Prostate gland (tissue), 2 donors: ENCODE measurements at places on chromosomes 11 and 22. TPM values are rescaled to one million over a fixed set of nuclear protein-coding genes. Genes with fewer than 3 reads are reported as not detected.

DNA sequence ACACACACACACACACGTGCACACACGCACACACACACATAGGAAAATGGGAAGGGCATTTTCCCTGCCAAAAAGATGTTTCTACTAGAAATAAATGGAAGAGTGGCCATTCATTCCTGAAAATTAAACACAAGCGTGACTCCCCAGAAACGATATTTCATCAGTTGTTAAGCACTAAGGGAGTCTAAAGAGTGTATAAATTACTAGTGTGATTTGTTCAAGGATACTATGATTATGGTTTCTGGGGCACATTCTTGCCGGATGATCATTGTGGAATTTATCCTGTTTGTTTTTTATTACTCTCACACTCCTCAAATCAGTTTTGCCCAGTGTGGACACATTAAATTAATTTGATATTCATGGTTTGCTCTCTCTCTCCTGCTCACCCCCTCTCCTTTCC lies 16.4 kb upstream of the AMOTL1 start:
- DNase-seq = no peak

DNA sequence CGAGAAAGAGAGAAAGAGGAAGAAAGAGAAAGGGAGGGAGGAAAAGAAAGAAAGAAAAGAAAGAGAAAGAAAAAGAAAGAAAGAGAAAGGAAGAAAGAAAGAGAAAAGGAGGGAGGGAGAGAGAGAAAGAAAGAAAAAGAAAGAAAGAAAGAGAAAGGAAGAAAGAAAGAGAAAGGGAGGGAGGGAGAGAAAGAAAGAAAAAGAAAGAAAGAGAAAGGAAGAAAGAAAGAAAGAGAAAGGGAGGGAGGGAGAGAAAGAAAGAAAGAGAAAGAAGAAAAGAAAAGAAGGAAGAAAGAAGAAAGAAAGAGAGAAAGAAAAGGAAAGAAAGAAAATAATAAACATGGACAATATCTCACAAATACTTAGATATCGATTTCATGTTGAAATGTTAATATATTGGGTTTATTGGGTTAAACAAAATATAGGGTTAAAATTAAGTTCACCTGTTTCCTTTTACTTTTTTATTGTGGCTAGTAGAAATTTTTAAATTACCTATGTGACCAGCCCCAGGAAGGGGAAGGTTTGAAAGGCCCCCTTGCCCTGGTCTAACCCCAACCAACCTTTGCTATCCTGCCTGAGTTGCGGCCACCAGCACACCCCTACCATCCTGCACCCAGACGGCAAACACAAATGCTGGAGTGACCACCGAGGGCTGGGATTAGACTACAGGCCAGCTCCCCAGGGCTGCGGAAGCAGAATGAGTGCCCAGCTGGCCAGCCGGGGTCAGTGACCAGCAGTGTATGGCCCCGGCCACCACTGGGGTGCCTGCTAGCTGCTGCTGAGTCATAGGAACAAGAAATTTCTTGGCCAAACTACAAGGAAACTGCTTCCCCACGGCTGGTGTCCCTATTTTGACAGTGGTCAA lies 81.0 kb upstream of the FGF3 start:
- DNase-seq = no peak

DNA sequence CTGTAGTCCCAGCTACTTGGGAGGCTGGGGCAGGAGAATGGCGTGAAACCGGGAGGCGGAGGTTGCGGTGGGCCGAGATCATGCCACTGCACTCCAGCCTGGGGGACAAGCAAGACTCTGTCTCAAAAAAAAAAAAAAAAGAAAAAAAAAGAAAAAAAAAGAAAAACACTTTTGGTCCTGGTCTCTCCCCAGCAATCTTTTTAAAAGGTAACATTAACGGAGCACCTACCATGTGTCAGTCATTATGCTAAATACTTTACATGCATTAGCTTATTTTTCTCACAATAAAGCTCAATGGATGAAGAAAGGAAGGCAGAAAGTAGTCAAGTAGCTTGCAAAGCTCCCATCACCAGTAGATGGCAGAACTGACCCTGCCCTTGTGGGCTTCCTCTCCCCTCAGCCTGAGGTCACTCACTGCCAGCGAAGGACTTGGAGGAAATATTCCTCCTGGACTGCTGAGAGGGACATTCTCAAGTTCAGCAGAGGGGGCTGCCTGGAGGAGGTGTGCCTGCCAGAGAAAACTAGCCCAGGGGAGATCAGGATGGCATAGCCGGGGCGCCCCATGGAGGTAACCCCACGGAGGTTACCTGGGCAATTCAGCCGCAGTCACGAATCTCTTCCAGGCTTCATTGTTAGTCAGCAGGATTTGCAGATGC lies 15.5 kb downstream of the APOL3 start:
- DNase-seq = no peak

- DNase-seq = no peak
Observed at GRCh38 chr11:43649921-43650320, 30.6 kb upstream of the HSD17B12 start.

DNA sequence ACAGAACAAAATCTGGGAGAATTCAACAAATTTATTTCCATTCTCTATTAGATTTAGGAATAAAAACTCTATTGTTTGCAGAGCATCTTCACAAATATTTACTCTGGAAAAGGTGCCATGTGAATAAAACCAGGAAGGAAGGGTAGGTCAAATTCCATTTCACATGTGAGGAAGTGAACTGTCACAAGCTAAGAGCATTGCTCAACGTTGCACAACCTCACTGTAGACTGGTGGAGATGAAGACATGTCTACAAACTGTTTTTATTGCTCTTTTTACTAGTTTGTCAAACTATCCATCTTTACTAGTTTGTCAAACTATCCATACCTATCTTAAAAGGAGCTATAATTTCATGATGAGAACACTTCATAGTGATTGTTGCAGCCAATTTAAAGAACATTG lies 236.4 kb downstream of the CNTN5 start:
- no peak for DNase-seq

GRCh38 chr11:18632841-18633240 lies 1.3 kb downstream of the SPTY2D1 start:
- DNase-seq = no peak

DNA sequence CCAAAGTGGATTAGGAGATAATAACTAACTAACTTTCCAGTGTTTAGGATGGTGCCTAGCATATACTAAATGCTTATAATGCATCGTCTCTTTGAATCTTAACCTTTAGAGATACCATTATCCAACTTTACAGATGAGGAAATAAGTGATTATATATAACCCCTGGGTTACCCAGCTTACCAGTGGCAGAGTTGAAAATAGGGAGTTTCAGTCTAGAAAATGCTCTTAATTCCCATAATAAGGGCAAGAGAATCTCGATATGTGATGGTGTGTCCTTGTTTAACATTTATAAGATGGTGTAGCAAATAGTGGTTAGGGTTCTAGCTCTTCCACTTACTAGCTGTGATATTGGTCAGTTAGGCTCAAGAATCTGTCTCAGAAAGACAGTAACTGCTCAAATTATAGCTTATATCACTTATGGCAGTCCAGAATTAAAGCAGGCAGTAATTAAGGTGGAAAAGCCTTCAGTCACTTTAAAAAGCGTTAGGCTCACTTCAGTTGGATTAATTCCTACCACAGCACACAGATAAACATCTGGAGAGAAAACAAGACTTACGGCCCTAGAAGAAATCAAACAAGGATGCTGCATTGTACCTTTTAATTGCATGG lies 6.3 kb downstream of the XBP1 start:
- no peak for DNase-seq

- DNase-seq = no peak
Observed at GRCh38 chr11:27973851-27974536, 134.0 kb downstream of the KIF18A start.

GRCh38 chr11:89293965-89294679 lies 116.4 kb downstream of the TYR start:
- DNase-seq = no peak

DNA sequence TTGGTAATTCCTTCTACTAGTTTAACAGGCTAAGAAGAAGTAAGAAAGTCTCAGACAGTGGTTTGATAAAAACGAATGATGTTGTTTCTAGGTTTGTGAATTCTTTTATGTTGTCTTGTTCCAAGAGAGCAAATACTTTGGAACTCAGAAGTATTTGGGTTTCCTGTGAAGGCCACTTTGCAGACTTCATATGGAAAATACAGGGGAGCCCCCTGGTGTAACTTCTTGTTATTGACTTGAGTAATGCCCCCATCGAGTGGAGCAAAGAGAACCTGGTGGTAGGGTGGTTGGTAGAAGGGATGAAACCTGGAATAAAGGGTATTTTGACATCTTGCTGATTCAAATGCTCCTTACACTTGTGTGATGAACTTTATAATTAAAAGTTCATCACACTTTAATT lies 40.0 kb upstream of the PTH start:
- peak; percentile 13 for DNase-seq

DNA sequence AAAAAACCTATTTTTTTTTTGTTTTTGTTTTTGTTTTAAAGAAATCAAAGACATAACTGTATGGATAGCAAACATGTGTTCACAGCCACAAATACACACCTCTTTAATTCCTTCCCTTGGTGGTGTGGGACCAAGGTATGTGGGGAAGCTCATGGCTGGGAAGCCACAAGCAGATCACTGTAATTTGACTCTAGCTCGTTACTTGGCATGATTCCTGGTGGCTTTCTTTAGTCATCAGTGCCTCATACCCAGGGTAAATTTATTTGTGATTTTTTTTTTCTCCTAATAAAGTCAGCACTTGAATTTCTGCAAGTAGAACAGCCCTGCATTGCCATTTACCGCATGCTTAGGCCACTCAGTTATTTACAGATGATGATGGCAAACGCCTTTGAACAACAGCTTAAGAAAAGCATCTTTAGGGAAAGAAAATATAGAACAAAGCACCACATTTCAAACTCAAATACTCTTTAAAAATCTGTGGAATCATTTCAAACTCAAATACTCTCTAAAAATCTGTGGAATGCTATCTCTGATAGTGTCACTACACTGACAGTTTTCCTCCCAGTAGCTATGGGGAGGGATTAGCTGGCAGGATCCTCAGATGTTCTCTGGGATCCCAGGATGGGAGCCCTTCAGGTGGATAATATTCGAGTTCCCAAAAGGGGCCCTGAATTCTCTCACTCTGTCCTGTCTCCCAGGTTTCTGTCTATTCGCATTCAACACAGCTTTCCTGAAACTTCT lies 687.2 kb downstream of the OPCML start:
- no peak for DNase-seq

- DNase-seq = no peak
Observed at GRCh38 chr11:62245271-62245753, 3.3 kb downstream of the SCGB1D2 start.

DNA sequence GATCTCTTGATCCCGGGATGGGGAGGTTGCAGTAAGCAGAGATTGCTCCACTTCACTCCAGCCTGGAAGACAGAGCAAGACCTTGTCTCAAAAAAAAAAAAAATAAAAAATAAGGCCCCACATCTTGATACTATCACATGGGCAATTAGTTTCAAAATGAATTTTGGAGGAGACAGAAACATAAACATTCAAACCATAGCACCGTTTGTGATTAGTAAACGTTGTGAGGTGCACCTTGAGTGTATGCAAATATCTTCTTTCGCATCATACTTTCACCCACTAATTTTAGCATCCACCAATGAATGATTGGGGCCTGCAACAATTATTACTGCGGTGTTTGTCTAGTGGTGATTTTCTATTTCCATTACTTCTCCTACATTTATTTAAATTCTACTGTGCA lies 11.0 kb upstream of the SPDYC start:
- no peak for DNase-seq

DNA sequence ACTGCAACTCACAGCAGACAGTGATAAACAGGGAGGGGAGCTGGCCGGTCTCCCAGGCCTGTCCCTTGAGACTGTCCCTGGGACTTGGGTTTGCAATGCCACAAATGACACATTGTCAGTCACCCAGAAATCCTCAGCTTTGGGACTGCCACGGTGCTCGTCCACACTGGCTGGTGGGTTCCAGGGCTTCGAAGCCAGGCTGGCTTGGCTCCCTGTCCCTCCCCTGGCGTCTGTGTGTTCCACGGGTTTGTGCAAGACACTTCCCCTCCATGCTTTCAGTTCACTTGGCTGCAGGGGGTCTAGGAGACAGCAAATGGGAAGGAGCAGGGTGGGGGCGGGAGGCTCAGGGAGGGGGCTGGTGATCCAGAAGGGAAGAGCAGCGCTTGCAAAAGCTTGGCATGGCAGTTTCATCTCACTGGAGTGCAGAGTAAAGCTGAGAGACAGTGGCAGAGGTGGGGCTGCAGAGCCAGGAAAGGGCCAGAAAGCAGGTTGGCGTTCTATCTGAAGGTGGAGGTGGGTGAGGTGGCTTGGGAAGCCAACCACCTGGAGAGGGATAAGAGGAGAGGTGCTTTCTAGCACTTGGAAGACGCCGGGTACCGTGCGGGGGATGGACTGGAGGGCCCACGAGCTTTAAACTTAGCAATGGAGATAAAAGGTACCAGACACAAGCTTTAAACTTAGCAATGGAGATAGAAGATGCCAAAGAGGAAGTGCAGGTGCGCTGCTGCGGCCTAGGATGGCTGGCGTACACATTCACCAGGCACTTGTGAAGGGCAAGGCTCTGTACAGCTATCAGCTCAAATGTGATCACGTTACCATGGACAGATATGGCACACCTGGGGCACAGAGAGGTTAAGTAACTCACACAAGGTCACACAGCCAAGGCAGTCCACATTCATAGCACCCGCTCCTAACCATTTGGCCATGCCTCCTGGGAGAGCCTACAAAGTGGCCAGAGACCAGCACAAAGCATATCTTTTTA lies 86.4 kb upstream of the SHISAL1 start:
- DNase-seq = no peak

GRCh38 chr22:23913306-23913660 lies 19.1 kb downstream of the MIF start:
- no peak for DNase-seq

DNA sequence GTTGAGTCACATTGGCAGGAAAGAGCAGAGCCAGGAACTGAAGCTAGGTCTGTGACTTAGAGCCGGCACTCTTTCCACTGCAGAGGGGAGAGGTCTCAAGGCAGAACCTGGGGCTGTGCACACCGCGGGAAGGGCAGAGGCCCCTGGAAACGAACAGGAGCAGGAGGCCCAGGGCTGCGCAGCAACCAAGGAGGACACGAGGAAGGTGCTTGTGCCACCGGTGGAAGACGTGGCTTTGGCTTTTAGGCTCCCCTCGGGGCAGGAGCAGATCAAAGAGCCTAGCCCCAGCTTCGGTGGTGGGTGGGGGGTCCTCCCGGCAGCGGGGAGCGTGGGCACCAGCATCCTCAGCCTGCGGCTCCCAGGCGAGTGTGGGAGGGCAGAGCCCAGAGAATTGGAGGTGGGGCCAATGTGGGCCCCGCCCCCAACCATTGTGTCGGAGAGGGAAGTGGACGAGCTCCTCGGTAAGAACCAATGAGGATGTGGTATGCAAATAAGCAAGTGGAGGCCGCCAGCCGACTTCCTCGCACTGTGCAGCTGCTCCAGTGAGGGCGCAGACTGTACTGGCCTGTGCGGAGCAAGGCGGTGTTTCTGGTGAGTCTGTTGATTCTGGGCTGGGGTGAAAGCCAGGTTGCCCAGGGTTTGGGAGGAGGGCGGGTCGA lies at the start of gene CCDC116:
Gene CCDC116 (plus strand): TSS at position 524 of the 659 bp plus-strand sequence. CDS start 422 bp downstream, outside the sequence.
- DNase-seq = no peak

CALCA gene
- total RNA-seq = 4.1 TPM

TTLL8 gene
- total RNA-seq = 0.74 TPM

SLC17A6 gene
- total RNA-seq = not detected

FXYD6 gene
- 366 TPM for total RNA-seq

ARHGAP8 gene
- 64.5 TPM for total RNA-seq

ALDH3B1 gene
- total RNA-seq = 7.2 TPM

CCDC81 gene
- total RNA-seq = 1.2 TPM

TRIM48 gene
- total RNA-seq = not detected

MMP8 gene
- not detected for total RNA-seq

SLC1A2 gene
- total RNA-seq = 1.5 TPM

ACR gene
- total RNA-seq = not detected
